Activated naive CD4-positive, alpha-beta T cell (primary cell): ENCODE measurements at places on chromosomes 11 and 22.

GRCh38 chr11:65572356-65573051 is at the start of gene FAM89B:
Gene FAM89B, plus strand, starts transcription at chr11:65572538. Its CDS starts 132 bp downstream, at chr11:65572670.
- peak; percentile 39 for DNase-seq

- no peak for DNase-seq
Observed at GRCh38 chr22:26115266-26115665, 54.0 kb upstream of the SEZ6L start.

- DNase-seq, result no peak
Observed at GRCh38 chr11:59611570-59612565, 3.7 kb downstream of the OSBP start.

DNA sequence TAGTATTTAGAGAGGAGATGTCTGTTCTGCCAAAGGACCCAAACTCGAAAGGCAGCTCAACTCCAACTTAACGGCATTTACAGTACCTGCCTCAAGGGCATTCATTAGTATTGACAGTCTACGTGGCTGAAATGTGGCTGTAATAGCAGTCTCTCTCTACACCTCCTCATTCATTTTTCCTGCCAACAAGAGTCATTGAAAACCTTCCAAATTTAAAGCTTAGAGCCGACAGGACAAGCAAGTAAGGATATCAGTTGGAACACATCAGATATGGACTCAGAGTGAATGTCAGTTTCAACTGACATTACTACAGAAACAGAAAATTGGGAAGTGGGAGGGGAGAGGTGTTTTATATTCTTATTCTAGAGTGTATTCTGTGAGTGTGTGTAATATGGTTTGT is 253.1 kb downstream of the CADM1 start:
- no peak for DNase-seq

DNA sequence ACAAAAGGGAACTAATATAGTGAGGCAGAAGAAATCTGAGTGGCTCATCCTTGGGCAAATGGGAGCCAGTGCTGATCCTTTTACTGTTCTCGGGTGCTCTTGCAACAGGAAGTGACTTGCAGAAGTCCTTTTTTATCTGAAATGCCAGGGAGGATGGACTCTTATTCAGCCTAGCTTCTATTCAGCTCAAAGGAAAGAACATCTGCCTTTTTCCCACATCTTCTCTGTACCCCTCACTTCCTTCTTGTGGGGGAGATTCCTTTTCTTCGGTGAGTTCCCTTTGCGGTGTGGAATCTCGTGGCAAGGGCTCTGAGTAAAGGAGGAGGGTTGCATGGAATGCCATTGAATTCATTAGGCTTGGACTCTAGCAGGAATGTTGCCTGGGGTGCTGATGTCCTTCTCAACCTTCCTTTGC is 76.2 kb downstream of the ZBTB16 start:
- DNase-seq, result no peak

DNA sequence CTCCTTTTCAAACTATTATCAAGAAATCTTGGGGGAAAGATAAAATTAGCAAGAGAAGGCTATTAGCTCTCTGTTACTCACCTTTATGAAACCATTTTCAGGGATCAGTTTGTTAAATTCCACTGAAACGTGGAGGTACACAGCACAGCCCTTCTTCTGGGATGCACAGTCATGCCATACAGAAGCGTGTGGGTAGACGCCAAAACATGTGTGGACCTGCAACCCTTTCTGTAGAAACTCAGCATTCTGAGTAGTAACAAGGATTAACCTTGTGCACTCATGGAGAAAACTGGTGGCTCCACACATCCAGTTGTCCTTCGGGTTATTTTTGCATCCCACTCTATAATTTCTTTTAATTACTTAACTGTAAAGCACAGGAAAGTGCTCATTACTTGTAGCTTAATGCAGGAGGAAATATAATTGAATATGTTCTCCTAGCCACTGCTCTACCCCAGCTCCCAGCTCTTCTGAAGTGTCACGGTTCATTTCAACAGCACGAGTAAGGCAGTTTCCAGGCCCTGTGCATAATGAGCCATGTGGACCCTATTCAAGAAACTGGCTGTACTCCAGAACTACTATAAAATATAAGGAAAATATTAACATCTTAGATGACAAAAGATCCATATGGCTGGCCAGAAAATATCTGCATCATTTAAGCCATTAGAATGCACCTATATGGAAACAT is 26.1 kb downstream of the BDNF start:
- DNase-seq, result no peak

- no peak for DNase-seq
Observed at GRCh38 chr11:115054570-115055538, 376.5 kb downstream of the NXPE2 start.

DNA sequence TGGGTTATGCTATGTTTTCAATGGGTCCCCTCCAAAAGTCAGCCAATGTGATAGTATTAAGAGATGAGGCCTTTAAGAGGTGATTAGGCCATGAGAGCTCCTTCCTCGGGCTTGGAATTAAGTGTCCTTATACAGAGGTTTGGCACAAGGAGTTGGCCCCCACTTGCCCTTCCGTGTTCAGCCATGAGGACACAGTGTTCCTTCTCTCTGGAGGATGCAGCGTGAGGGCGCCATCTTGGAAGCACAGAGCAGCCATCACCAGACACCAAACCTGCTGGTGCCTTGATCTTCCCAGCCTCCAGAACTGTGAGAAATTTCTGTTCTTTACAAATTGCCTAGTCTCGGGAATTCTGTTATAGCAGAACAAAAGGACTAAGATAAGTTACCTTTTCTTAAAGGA is 26.9 kb downstream of the POU2AF3 start:
- DNase-seq, result no peak

DNA sequence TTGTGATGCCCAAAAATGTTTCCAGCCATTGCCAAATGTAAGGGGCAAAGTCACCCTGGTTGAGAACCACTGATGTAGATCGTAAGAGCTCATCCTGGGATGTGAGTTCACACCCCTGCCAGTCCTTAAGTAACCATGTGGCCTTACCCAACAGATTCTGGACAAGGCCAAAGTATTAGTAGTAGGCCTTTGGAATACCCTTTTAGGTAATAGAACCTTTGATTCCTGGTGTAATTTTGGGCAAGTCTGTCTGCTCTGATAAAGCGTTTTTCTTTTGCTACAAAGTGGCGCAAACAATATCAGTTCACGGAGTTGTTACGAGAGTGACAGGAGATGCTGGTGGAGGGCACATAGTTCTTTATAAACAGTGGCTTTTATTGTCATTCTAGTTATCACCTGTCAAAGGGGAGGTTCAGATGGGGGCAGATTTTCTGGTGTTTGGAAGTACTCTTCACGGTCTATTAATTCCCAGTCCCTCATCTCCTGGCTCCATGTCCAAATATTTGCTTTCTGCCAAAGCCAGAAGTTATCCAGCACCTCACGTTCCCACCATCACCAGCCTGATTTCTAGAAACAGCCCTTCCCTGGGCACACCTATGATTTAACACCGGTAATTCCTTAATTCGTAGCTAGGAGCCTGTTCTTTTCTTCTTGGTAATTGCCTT is 73.8 kb upstream of the CRYBB3 start:
- DNase-seq, result no peak

- DNase-seq, result no peak
Observed at GRCh38 chr11:61460474-61460881, 30.6 kb downstream of the SDHAF2 start.

DNA sequence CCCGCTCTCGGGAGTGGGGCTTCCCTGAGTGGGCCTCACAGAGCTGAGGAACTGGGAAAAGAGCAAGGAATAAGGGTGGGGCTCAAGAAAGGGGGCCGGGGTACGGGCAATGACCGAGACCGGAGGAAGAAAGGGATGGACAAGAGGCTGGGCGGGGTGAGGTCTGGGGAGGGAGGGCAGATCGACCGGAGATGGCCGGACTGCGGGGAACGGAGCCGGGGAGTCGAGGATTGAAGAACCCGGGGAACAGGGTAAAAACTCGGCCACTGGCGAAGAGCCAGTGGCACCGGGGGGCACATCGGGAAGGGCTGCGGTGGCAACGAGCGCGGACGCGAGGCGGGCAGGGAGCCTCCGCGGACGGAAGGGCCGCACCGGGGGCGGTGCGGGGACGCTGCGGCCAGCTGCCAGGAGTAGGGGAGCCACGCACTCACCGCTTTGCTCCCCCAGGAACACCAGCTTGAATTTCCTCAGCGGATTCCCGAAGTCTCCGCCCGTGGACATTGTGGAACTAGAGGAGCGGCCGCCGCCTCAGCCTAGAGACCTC is 667 bp downstream of the RAB6A start:
- no peak for DNase-seq

- DNase-seq, result no peak
Observed at GRCh38 chr11:93850594-93851018, at the start of gene VSTM5. Gene VSTM5, minus strand, starts transcription at chr11:93850618. Its CDS starts 116 bp downstream, at chr11:93850502.

DNA sequence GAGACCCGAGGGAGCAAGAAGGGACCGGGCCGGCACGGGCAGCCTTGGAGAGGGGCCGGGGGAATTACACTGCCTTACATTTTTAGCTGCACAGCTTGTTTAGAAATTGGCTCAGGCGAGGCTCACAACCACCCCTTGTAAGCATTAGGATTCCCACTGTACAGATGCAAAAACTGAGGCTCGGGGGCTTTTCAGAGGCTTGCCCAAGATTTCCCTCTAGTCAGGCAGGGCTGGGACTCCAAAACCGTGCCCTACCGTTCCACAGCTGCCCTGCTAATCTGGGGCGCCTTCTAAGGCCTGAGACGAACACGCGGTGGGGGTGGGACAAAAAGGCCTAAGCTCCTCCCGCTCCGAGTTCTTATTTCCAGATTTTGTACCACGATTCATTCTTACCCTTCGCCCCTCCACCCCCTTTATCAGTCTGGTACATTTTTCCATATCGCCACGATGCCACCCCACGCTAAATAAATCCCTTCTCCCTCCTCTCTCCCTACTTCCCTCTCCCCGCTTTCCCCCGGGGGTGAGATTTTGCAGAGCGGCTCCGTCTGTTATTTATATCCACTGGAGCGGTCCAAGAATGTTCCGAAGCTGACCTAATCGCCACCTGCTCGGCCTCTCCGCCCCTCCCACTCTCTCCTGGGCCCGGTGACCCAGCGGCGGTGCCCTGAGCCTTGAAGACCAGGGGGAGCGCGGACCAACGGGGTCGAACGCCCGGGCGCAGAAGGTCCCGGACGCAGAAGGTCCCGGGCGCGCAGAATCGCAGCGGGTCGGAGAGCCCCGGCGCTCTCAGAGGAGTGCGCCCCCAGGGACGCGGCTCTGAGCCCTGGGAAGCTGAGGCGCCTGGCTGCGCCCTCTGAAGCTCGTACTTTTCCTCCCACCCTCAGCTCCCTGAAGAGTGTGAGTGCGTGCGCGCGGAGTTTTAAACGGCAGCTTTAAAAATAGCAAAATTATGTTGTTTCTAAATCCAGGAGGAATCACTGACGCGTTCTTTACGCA is 764 bp upstream of the PACSIN3 start:
- DNase-seq, result peak; percentile 20

DNA sequence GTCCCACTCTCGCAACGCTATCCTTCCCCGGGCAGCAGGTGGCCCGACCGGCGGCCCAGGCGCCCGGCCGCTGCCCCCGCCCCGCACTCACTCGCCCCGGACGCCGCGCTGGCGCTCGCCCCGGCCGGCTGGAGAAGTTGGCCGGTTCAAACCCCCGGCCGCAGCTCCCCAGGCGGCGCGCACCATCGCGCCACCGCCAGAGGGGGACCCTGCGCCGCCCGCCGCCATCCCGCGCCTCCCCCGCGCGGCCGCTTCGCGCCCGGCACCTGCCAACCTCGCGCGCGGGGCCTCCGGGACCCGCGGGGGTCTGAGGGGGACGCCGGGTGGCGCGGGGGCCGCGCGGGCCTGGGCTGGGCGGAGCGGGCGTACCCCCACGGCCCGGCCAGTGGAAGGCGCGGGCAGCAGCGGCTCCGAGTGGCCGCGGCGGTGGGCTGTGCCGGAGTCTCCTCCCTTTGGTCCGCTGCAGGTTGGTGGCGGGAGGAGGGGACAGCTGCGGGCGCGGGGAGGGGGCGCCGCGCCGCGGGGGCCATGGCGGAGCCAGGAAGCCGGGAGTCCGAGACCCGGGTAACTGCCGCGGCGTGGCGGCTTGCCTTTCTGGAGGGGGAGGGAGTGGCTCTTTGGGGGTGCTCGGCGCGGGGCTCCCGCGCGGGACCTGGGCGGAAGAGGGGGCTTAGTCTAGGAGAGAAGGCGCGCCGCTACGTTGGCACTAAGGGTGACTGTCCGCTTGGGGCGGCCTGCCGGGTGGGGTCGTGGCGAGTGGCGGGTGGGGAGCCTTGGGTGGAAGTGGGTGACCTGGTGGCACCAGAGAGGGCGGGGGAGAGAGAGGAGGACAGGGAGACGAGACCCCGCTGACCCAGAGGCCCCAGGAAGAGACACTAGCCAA is at the start of the genes MPST and TST:
TSS of gene MPST (plus strand) at position 434 of the 883 bp plus-strand sequence. CDS start at position 529, 95 bp downstream.
TSS of gene TST (minus strand) at position 139 of the 883 bp plus-strand sequence. CDS start 715 bp downstream, outside the sequence.
- no peak for DNase-seq

DNA sequence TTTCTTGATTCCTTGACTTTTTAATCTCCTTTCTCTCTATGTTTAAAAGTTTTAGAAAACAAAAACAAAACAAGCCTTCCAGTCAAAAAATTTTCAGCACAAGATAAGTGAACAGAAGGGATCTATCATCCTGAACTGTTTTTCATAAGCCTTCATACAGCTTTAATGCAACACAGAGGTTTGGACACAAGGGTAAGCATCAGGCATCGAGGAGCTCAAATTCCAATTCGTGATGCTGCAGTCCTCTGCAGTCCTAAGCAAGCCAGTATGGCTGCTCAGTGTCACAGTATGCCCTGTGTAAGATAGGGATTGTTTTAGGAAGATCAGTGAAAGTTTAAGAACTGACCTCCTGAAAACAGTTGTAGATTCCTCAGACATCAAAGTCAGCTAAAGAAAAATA is 740.9 kb downstream of the NTM start:
- no peak for DNase-seq

- no peak for DNase-seq
Observed at GRCh38 chr22:36913427-36914389, at the start of gene CSF2RB. Gene CSF2RB, plus strand, starts transcription at chr22:36913628. Its CDS starts 8,580 bp downstream, at chr22:36922208.

DNA sequence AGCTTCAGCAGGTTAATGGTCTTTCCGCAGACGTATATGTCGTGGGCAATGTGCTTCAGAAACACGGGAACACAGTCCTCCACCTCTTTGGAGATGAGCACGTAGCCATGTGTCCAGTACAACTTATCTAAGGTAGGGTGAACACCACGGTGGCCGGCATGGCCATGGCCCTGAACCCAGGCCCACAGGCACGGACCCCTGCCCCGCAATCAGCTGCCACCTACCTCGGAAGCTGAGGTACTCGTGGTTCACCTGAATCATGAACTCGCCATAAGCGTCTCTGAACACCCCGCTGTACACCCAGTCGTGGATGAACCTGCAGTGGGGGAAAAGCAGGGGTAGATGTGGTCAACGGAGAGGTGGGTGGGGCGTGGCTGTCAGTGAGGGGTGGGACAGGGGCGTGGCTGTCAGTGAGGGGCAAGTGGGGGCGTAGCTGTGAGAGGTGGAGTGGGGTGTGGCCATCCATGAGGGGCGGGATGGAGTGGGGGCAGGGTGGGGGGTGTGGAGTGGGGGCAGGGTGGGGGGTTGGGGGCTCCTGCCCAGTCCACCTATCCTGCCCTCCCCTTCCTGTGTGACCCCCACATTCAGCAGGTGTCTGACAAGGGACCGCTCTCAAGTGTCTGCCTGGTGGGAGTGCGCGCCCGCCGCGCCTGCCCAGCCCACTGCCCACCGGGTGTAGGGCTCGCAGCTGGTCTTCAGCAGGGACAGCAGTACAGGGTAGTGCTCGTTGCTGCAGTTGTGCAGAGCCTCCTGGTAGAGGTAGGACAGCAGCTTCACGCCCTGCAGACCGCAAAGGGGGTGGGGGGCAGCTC is 18.6 kb downstream of the TUBGCP6 start:
- no peak for DNase-seq

- no peak for DNase-seq
Observed at GRCh38 chr11:19344661-19345518, 104.1 kb upstream of the E2F8 start.

GRCh38 chr22:19109198-19110063 is 12.8 kb downstream of the DGCR2 start:
- peak; percentile 18 for DNase-seq
